IMR-90 (cell line): ENCODE measurements at places on chromosomes 13 and 19. TPM values are rescaled to one million over a fixed set of nuclear protein-coding genes. Genes with fewer than 3 reads are reported as not detected.
A peak's percentile ranks its signal among the peaks of the same experiment; 100 is the strongest.

SLC17A7 gene
- not detected in 2 replicates for total RNA-seq

TBXA2R gene
- total RNA-seq = 0.28 and 0.36 TPM in 2 replicates

SYNGR4 gene
- not detected in 2 replicates for total RNA-seq

RNASEH2A gene
- total RNA-seq = 44.6 and 45.5 TPM in 2 replicates

DNA sequence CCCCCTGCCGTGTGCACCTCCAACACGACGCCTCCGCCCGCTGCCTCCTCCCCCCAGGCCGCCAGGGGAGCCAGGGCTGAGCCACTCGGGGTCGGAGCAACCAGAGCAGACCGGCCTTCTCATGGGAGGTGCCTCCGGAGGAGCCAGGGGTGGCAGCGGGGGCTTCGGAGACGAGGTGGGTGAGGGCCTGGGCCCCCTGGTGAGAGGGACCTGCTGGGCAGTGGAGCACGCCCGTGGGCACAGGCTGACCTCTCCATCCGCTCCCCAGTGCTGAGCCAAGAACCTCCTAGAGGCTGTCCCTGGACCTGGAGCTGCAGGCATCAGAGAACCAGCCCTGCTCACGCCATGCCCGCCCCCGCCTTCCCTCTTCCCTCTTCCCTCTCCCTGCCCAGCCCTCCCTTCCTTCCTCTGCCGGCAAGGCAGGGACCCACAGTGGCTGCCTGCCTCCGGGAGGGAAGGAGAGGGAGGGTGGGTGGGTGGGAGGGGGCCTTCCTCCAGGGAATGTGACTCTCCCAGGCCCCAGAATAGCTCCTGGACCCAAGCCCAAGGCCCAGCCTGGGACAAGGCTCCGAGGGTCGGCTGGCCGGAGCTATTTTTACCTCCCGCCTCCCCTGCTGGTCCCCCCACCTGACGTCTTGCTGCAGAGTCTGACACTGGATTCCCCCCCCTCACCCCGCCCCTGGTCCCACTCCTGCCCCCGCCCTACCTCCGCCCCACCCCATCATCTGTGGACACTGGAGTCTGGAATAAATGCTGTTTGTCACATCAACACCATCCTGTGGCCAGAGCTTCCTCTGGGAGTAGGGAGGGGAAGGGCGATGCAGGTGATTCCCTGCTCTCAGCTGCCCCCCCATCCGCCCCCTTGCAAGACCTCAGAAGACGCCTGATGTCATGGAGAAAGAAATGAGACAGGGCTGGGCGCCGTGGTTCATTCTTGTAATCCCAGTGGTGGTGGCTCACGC, 12.0 kb downstream of the BCAM start:
- no peak for DNase-seq
- peaks cover 2% of the 10 kb centered on the region for H3K27me3 ChIP-seq
- peaks cover 6% of the 10 kb centered on the region for H3K36me3 ChIP-seq
- peaks cover 3% of the 10 kb centered on the region; the same call in 1 of the 2 replicates for H3K4me1 ChIP-seq
- no peak overlapping the region for H3K27ac ChIP-seq

DNA sequence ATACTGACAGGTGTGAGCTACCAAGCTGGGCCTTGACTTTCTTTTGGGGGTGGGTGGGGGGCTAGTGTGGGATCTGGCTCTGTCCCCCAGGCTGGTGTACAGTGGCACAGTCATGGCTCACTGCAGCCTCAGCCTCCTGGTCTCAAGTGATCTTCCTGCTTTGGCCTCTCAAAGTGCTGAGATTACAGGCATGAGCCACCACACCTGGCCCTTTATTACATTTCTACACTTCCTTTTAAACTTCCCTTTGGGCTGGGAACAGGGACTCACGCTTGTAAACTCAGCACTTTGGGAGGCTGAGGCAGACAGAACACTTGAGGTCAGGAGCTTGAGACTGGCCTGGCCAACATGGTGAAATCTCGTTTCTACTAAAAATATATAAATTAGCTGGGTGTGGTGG, 12.0 kb downstream of the FTL start:
- DNase-seq = no peak
- no peak overlapping the region for H3K4me3 ChIP-seq
- no peaks in the 10 kb centered on the region for H3K27me3 ChIP-seq

GRCh38 chr19:6424195-6424938, at the start of gene KHSRP:
TSS of gene KHSRP (minus strand) at chr19:6424811. CDS start at chr19:6424701, 110 bp downstream.
- peaks cover 2% of the 10 kb centered on the region; the same call in 1 of the 2 replicates for H3K4me1 ChIP-seq
- peak within 1 kb of the TSS; percentile 40 for H3K27ac ChIP-seq
- peaks cover 22% of the 10 kb centered on the region for H3K36me3 ChIP-seq
- no peak for DNase-seq

GRCh38 chr19:32130332-32130731, 215.1 kb upstream of the ZNF507 start:
- no peak for DNase-seq
- H3K36me3 ChIP-seq = no peaks in the 10 kb centered on the region
- no peak overlapping the region for H3K4me3 ChIP-seq
- no peaks in the 10 kb centered on the region for H3K27me3 ChIP-seq
- H3K27ac ChIP-seq = no peak overlapping the region
- no peaks in the 10 kb centered on the region for H3K4me1 ChIP-seq

GRCh38 chr13:113886561-113887112, 22.8 kb upstream of the GAS6 start:
- no peak for DNase-seq
- peaks cover 21% of the 10 kb centered on the region for H3K4me1 ChIP-seq

DNA sequence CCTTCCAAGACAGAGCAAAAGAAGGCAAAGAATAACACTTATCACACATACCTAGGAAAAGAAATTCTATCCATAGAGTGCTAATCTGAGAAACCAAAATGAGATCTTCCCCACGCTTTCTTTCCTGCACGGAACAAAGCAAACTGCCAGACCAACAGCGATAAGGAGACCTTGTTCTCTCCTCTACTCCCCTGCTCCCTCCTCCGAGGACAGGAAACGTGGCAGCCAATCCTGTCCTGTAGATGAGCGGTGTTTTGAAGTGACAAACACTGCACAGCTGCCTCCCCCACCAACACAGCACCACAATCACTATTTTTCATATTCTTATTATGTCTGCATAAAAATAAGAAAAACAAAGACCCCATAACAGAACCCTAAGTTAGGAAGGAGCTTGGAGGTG, 113.9 kb upstream of the IRS2 start:
- no peaks in the 10 kb centered on the region for H3K4me1 ChIP-seq
- no peaks in the 10 kb centered on the region; the same call in 1 of the 2 replicates for H3K27me3 ChIP-seq
- no peak overlapping the region for H3K4me3 ChIP-seq
- no peak overlapping the region for H3K27ac ChIP-seq
- no peaks in the 10 kb centered on the region for H3K36me3 ChIP-seq
- DNase-seq = no peak

DNA sequence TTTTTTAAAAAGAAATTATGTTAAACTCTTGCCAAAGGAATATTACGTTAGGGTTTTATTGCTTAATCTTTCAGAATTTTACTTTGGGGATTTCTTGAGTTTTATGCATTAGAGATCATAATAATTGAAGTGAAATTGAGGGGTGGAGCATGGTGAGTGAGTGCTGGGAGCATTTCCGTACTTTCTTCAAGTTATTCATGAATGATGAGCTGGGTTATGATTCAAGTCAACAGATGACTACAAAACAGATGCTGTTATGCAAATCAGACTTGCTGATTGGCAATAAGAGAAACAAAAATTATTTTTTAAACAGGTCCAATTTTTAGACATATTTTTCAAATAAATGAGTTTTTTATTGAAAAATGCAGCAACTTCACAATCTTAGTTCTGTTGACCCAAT, 504.2 kb downstream of the DCT start:
- no peak for DNase-seq
- no peaks in the 10 kb centered on the region for H3K4me1 ChIP-seq
- H3K36me3 ChIP-seq = no peaks in the 10 kb centered on the region
- H3K27ac ChIP-seq = no peak overlapping the region
- H3K27me3 ChIP-seq = no peaks in the 10 kb centered on the region
- H3K4me3 ChIP-seq = no peak overlapping the region
